ENCODE measurements at places on chromosomes 6 and 20.

- no peaks in the 10 kb centered on the region for H3K4me1 ChIP-seq
- H3K27ac ChIP-seq = no peak overlapping the region
- peaks cover 9% of the 10 kb centered on the region for H3K36me3 ChIP-seq
- no peak for DNase-seq
Observed at GRCh38 chr20:37816003-37816402, 86.9 kb upstream of the VSTM2L start.

DNA sequence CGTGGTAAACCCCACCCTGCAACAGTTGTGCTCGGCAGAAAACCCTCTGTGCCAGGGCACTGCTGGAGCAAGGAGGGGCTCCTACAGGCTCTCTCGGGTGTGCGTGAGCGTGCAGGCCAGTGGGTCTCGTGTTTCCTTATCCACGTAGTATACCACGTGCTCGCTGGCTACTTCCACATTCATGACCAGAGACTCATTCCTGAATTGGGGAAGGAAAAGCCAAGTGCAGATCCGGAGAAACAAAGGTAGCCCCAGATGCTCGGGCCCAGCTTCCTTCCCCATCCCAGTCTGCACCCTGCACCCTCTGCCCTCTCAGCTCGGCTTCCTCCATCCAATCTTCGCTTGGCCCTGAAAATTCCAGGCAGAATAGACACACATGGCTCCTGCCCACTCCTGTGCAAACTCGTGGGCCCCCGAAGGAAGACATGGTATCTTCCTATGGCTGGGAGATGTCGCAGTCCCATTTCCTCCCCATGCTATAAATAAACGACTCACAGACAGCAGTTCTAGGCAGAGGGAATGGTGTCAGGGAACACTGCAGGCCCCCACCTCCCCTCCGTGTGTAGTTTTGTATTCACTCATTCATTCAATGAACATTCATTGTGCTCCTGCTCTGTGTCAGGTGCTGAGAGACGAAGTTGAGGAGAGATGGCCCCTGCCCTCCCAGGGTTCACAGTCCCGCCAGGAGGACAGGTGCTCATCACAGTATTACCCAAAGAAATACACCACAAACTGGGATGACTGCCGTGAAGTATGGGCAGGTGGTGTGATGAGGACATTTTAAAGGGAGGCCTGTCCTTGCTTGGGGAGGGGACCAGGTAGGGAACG lies 29.6 kb downstream of the NPEPL1 start:
- H3K36me3 ChIP-seq = no peaks in the 10 kb centered on the region
- no peaks in the 10 kb centered on the region for H3K4me1 ChIP-seq
- no peak overlapping the region for H3K27ac ChIP-seq

DNA sequence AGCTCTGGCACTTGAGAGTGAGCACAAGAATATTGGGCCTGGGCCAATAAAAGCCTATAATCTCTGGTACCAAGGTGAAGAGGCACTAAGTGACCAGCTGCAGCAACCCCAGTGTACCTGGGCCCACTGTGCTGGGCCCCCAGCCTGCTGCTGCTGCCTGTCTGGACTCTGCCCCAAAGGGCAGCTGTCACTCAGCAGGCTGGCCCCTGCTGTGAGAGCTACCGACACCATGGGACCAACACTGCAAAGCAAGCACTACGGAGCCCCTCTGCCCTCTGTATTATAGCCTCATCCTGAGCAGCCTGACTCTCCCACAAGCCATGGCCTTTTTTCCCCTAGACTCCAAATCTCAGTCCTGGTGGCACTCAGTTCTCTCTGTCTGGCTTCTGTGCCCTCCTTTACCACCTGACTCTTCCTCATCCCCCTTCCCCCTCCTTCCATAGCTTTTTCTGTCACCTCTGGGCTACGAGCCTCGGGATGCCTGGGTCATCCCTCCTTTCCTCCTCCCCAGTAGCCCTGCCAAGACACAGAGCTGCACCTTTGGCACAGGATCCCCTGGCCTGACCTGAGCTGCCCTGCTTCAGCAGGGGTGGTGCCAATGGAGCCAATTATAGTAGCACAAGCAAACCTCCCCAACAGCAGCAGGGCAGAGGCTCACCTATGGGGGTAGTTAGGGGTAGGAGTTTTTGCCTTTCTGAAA lies 14.2 kb downstream of the RRP36 start:
- DNase-seq = no peak
- H3K27ac ChIP-seq = no peak overlapping the region
- H3K4me3 ChIP-seq = no peak overlapping the region
- H3K4me1 ChIP-seq = no peaks in the 10 kb centered on the region
- peaks cover 99% of the 10 kb centered on the region for H3K36me3 ChIP-seq
- H3K27me3 ChIP-seq = no peaks in the 10 kb centered on the region

DNA sequence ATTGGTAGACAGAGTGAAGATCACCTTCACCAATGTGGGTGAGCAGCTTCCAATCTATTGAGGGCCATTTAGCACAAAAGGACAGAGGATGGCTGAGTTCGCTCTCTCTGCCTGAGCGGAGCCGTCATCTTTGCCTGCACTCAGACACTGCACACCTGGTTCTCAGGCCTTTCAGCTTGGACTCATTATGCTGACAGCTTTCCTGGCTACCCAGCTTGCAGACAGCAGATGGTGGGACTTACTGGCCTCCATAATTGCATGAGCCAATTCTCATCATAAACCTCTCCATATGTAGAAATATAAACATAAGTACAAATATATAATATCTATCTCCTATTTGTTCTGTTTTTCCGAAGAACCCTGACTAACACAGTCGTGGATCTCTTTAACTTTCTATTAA lies 13.7 kb downstream of the TBXT start:
- no peak overlapping the region for H3K27ac ChIP-seq
- H3K36me3 ChIP-seq = no peaks in the 10 kb centered on the region
- DNase-seq = peak; percentile 14

- H3K4me1 ChIP-seq = no peaks in the 10 kb centered on the region
- no peak overlapping the region for H3K27ac ChIP-seq
- DNase-seq = peak; percentile 59
- H3K27me3 ChIP-seq = no peaks in the 10 kb centered on the region
Observed at GRCh38 chr6:106894978-106895702, 79.4 kb downstream of the CD24 start.

DNA sequence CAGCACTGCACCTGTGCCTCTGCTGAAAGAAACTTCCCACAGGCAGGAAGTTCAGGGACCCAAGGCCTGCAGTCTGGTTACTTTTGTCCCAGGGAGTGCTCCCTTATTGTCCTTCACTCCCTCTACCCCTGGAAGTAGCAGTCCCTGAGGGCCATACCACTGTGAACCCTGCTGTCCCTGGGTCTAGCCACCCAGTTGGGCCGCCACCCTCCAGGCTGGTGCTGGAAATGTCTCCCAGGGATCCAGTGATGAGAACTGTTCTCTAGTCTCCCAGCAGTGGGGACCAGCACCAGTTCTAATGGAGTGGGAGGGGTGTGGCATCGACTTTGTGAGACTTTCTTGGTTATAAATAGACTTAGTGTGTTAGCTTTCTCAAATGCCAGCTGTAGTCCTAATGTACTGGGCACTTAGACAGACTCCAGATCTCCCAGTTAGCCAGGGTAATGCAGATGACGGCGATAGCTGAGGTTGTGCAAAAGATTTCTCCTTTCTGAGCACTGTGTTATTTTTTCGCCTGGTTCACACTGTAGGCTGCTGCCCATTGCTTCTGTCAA lies 462.5 kb downstream of the CDH26 start:
- H3K4me1 ChIP-seq = no peaks in the 10 kb centered on the region
- no peak overlapping the region for H3K4me3 ChIP-seq
- no peaks in the 10 kb centered on the region for H3K36me3 ChIP-seq
- no peaks in the 10 kb centered on the region for H3K27me3 ChIP-seq

DNA sequence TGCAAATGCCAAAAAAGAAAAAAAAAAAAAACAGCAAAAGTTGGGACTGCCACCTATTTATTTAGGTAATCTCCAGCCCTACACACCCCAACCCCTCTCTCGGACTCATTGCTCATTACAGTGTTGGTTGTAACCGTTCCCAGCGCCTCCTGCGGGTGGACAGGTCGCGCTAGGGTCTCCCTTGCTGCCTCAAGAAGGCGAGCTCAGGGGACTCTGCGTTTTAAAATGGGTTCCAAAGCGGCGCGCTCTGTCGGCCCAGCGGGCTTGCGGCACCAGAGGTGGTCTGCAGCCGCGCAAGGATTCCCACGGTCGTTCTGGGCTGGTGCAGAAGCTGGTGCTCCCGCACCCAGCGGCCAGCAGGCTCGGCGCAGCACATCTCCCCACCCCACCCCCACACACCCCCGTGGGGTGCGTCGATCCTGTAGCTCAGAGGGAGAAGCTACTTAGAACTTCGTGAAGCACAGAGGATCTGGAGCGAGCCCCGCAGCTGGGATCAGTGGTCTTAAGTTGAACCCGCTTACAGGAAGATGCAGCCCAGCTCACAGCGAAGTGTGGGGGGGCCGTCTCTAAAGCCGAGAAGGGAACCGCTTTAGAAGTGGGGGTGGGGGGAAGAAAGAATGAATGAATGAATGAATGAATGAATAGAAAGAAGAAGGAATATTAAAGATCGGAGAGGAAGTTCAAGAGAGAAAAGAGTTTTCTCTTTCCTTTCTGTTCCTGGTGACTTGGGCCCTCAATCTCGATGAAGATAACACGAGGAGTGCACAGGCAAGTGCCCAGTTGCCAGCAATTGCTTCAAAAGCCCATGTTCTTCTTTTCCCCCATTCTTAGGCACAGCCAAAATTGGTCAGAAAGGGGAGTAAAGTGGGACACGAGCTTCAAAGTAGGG lies 780 bp downstream of the TFAP2A start:
- peaks cover 66% of the 10 kb centered on the region for H3K4me1 ChIP-seq
- peak overlapping the region; percentile 78 for H3K4me3 ChIP-seq
- H3K36me3 ChIP-seq = no peaks in the 10 kb centered on the region
- no peak for DNase-seq
- no peak overlapping the region for H3K27ac ChIP-seq

DNA sequence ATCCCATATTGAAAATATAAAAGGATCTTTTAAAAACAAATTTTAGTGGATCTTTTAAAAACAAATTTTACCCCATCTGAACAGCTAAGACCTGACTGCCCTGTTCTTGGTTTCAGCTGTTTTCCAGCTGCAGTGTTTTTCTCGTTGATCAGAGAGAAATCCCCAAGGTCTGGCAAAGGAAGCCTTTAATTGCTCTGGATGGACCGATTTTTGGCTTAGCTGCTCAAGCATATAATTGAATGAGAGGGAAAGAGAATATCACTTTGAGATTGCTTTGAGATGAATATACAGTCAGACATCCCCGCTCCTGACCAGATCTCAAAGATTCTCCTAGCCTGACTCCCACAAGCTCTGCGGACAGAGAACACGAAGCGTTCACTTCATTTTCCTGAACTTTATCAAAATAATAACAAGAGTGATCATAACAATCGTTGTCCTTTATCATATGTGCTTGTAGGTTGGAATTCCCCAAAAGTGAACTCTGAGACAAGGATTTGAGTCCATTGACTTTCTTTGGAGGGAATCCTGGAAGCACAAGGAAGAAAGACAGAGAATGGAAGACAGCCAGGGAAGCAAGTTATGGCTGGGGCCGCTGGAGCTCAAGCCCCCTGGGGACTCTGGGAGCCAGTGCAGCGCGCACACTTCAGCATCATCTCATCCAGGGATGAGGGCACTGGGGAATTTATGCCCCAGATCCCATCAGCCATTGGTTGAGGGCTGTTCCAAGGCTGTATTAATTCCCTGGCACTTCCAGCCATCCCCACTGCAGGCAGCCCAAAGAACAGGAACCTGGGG lies 101.3 kb downstream of the SNX5 start:
- no peak for DNase-seq
- H3K4me1 ChIP-seq = peaks cover 12% of the 10 kb centered on the region
- no peaks in the 10 kb centered on the region for H3K36me3 ChIP-seq

DNA sequence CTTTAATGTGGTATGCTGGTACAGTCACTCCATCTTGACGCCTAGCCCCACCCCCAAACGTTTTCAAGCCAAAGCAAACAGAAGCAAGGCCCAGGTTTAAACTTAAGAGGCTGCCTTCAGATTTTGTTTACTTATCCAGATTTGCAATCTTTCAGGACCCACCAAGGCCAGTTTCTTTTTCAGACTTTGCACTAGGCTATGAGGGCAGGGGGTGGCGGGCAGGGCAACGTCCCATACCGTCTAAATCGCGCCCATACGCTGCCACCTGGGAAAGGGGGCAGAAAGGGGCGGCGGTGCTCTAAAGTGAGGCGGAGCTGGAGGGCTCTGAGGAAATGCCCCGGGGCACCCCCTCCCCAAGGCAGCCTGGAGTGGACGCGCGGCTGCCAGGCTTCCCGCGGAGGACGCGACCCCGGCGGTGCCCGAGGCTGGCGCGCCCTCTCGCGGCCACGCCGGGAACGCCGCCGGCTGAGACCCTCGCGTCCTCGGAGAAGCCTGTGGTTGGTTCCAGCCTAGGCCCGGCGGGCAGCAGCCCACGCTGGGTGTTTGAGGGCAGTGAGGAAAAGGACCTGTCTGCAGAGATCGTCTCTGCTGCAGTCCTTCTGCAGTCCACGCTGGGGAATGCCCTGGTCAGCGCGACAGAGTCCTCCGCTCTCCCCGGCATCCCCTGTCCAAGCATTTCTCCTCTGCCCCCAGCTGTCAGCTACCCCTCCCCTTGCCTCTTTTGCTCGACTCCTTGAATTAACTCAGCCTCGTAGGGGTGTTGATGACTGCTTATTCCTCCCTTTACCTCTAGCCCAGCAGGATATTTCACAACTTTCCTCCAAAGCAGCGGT lies 129.2 kb upstream of the PRND start:
- H3K36me3 ChIP-seq = no peaks in the 10 kb centered on the region
- H3K4me1 ChIP-seq = peaks cover 17% of the 10 kb centered on the region
- H3K27me3 ChIP-seq = no peaks in the 10 kb centered on the region

DNA sequence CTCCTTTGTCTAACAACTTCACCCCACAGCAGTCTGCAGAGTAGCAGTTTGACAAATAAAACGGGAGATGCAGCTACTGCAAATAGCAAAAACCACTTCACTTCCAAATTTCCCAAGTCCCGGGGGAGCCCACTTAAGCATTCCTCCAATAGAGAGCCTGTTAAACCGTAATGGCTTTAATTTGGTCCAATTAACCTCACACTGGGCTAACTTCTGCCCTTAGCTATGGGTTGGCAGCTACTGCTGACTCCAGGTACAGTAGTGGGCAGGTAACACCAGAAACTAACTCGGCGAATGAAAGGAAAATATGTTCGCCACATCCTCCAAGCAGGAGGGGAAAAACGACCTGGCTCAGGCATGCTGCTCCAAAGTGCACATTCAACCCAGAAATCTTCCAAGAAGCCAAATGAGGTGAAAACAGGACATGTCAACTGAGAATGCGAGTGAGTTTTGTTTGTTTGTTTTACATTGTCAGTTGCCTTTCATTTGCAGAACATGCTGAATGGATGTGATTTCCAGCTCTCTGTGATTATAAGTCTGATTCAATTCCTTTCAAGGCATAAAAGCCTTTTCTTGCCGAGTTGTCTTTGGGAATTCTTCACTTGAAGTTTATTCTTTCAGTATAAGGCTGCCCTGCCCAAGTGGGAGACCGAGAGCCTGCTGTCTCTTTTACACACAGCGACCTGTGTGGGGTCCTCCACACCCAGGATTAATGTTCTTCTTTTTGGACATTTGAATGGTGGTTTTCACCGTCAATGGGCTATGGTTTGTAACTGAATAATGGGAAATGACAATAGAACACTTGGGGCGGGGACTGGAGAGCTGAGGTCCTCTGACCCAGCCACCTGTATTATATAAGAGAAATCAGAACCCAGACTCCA lies 117.3 kb upstream of the ARMC2 start:
- DNase-seq = no peak
- H3K4me1 ChIP-seq = no peaks in the 10 kb centered on the region
- H3K27me3 ChIP-seq = no peaks in the 10 kb centered on the region
- no peak overlapping the region for H3K4me3 ChIP-seq
- no peaks in the 10 kb centered on the region for H3K36me3 ChIP-seq

Measured in stomach (tissue), 19 donors.